H7 (cell line): ENCODE measurements at places on chromosomes 6 and 20.

GRCh38 chr20:56601166-56601565 is 27.9 kb upstream of the TFAP2C start:
- DNase-seq, result no peak

- peak; percentile 40 for DNase-seq
Measured at GRCh38 chr6:136959471-136959891, 37.4 kb downstream of the SLC35D3 start.

DNA sequence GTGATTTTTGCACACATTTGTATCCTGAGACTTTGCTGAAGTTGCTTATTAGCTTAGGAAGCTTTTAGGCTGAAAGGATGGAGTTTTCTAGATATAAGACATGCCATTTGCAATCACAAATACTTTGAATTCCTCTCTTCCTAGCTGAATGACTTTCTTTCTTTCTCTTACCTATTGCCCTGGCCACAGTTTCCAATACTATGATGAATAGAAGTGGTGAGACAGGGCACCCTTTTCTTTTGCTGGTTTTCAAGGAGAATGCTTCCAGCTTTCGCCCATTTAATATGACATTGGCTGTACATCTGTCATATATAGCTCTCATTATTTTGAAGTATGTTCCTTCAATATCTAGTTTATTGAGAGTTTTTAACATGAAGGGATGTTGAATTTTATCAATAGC is 409.6 kb upstream of the EPHA7 start:
- DNase-seq, result no peak

- DNase-seq, result no peak
Measured at GRCh38 chr20:37729909-37730308, 36.1 kb downstream of the CTNNBL1 start.

DNA sequence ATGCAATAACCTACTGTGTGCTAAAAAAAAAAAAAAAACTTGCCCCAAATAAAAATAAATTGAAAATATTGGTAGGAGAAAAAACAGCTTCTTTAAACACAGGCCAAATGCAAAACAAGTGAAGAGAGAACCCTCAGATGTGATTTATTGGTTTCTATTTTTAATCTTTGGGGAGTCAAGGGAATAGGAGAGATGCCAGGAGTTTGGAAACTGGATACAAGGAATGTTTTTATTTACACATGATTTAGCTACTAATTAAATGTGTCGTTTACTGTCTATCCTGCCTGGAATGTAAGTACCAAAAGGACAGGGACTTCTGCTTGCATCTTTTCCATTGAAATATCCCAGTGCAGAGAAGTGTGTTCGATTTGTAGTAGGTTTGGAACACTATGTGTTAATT is 810.7 kb downstream of the MAFB start:
- DNase-seq, result no peak

DNA sequence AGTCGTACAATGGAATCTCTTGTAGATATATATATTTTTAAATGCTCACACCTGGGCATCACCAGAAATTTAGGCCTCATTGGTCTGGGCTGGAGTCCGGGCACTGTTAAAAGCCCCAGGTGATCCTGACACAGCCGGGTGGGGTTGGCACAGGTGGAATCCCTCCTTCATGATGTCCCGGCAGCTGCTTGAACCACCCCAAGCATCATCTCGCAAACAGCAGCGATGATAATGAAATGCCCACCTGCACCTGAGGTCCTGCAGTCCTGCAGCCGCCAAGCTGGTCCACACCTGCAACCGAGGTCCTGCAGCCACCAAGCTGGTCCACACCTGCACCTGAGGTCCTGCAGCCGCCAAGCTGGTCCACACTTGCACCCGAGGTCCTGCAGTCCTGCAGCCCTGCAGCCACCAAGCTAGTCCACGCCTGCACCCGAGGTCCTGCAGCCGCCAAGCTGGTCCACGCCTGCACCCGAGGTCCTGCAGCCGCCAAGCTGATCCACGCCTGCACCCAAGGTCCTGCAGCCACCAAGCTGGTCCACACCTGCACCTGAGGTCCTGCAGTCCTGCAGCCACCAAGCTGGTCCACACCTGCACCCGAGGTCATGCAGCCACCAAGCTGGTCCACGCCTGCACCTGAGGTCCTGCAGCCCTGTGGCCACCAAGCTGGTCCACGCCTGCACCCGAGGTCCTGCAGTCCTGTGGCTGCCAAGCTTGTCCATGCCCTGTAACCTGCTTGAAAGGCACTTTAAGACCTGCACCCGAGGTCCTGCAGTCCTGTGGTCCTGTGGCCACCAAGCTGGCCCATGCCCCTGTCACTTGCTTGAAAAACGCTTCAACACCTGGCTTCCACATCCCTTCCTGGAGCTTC is 261.2 kb downstream of the DLL1 start:
- no peak for DNase-seq

- DNase-seq, result no peak
Measured at GRCh38 chr6:129050086-129050485, 167.1 kb downstream of the LAMA2 start.

GRCh38 chr6:20351534-20351933 is 50.1 kb upstream of the E2F3 start:
- DNase-seq, result no peak

- no peak for DNase-seq
Measured at GRCh38 chr20:62453186-62453808, 22.5 kb downstream of the GATA5 start.

DNA sequence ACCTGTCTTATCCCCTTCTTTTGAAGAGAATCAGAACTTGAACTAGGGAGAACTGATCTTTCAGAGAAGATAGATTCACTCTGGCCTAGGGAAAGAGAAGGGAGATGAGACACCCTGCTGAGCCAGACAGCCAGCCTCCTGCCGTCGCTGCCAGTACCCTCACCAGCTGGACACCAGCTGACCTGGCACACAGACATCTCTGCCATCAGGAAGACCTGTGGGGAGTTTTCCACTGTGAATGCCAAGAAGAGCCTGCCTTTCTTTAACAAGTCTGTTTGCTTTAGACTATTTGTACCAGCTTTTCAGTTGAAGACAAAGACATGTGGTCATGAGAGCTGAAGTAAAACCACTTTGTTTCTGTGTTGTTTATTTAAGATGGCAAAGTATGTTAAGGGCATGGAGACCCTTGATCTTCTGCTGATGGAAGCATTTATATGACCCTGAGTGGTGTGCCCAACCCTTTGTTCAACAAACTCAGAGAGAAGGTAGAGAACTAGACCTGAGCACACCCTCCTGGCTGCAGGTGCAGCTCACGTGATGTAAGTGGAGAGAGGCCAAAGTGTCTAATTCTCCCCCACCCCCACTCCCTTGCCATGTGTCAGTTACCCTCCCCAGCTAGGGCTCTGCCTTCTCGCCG is 82.3 kb upstream of the SLC24A3 start:
- DNase-seq, result no peak

DNA sequence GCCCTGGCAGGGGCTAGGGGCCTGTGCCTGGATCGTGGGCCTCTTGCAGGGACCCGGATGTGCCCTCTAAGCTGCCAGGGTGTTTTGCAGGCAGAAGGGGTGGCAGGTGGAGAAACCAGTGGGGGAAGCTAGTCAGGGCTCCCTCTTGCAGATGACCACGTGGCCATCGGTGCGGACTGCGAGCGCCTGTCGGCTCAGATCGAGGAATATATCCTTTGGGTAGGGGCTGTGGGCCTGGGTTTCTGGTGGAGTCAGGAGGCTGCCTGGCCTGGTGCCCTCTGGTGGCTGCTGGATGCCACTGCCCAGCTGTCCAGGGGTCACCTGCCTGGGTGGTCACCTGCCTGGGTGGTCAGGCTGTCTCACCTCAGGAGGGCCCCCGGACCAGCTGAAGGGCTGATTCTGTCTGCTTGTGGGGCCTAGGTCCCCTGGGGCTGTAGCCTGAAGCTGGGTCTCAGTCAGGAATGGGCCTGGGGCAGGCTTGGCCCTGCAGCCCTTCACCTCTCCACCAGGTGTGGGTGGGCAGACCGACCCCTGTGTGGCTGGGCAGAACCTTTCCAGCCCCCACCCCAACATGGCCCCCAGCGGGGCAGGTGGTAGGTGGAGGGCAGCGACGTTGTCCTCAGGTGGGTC is 6.7 kb downstream of the TCEA2 start:
- DNase-seq, result peak; percentile 98

DNA sequence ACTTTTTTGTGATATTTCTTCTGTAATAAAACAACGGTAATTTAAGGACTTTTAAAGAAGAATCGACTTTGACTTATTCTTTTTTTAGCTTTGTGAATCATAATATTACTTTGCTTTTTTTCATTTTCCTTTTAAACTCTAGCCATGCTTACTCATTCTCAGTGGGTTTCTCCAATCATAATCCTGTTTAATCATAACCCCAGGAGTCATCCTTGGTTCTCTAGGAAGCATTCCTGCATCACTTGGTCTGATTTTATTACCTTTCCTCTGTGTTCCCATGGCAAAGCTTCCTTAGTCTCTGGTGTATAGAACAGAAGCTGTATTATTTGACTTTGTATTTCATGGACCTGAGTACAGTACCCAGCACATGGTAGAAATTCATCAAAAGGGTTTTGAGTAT is 223.5 kb downstream of the CDKAL1 start:
- no peak for DNase-seq

DNA sequence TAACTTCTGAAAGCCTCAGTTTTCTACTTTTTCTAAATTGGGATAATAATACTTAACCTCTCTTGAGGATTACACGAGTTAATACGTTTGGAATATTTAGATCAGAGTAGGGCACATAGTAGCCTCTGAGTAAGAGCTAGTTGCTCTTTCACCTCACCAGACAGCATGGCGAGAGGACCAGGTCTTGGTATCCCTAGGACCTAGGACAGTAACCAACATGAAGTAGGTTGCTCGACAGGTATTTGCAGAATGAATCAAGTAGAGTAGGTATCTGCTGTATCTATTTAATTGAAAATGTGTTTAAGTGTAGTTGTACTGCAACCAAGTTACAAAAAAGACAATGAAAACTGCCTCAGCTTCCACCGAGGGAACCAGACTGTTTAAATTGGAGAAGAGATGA is 1.4 kb downstream of the CDC5L start:
- DNase-seq, result no peak

- DNase-seq, result no peak
Measured at GRCh38 chr6:143679041-143679440, 1.3 kb downstream of the PHACTR2 start.

GRCh38 chr6:126764104-126764503 is 354.4 kb upstream of the RSPO3 start:
- DNase-seq, result no peak

GRCh38 chr6:44980841-44981240 is 347.3 kb upstream of the RUNX2 start:
- no peak for DNase-seq

DNA sequence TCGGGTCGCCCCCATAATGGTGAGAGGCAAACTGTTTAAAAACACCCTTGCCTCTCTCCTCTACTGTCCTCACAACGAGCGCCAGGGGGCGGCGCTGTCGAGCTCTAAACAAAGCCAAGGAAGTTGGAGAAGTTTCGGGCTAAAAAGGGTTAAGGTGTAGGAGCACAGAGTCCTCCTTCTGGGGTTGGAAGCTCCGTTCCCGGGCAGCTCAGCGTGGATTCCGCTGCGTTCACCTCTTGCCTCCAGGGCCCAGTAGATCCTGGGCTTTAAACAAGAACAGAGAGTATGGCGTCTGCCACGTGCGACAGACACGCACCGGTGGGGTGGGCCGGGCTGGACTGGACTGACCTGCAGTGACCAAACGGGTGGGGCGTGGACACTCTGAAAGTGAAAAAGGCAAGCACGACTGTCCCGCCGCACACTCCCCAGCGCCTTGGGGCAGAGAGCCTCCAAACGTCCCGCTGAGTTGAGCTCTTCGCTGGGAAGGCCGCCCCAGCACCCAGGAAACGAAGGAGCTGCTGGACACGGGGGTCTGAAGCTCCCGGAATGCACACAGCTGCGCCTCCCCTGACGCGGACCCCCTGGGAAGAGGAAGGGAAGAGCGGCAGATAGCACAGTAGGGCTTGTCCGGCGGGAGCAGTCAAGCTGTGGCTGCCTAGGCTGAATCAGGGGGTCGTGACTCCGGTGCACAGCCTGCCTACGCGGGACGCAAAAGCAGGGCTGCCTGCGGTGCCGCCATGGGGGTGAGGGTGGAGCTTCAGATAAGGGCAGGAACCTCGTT is 1.6 kb upstream of the THBD start:
- DNase-seq, result peak; percentile 86

DNA sequence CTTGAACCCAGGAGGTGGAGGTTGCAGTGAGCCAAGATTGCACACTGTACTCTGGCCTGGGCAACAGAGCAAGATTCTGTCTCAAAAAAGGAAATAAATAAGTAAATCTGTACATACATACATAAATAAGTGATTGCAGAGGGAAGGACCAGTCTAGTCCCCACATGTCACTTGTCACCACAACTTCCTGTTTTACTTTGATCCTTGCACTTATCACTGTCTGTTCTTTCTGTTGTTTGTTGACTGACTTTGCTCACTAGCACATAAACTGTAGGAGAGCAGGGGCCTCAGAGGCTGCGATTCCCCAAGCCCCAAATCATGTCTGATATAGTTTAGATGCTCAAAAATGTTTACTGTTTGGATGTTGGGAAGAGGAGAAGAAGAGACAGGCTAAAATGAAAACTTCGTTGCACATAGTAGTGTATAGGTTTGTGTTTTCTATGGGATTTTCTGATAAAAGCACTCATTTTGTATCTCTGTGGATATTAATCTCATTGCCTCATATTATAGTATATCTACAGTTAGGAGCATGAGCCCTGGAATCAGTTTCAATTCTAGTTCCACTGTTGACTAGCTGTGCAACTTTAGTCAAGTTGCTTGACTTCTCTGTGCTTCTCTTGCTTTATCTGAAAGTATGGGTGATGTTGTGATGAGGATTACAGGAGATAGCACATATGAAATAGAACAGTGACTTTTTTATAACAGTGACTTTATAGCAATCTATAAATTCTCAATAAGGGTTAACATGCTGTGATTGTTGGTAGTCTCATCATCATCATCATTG is 165.0 kb downstream of the TBC1D7 start:
- no peak for DNase-seq

GRCh38 chr6:13267142-13267651 is 61.1 kb downstream of the TBC1D7 start:
- DNase-seq, result no peak

GRCh38 chr6:137226697-137227096 is 7.5 kb upstream of the IFNGR1 start:
- DNase-seq, result no peak

- no peak for DNase-seq
Measured at GRCh38 chr6:48135323-48136084, 24.5 kb upstream of the PTCHD4 start.

GRCh38 chr6:100721256-100721655 is 159.9 kb downstream of the ASCC3 start:
- DNase-seq, result no peak

DNA sequence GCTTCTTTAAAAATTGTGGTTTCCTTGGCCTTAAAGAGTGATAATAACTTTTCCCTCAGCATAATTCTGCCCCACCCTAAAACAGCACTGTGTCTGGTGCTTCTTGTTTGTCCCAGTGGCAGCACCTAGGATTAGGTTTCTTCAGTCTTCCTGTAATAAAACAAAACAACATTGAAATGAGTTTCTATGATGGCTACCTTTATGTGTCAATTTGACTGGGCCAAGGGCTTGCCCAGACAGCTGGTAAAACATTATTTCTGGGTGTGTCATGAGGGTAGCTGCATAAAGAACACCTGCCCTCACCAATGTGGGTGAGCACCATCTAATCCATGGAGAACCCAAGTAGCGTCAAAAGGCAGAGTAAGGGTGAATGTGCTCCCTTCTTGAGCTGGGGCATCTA is 117.8 kb downstream of the QRSL1 start:
- no peak for DNase-seq

- no peak for DNase-seq
Measured at GRCh38 chr20:59735917-59736316, 131.6 kb downstream of the PHACTR3 start.
